ENCODE measurements at places on chromosomes 6 and 20.
A peak's percentile ranks its signal among the peaks of the same experiment; 100 is the strongest.

- no peak for DNase-seq
These were observed 5.0 kb downstream of the MDFI start for GRCh38 chr6:41642960-41643898.

- DNase-seq = no peak
These were observed 91.4 kb upstream of the BTBD3 start for GRCh38 chr20:11826334-11826733.

DNA sequence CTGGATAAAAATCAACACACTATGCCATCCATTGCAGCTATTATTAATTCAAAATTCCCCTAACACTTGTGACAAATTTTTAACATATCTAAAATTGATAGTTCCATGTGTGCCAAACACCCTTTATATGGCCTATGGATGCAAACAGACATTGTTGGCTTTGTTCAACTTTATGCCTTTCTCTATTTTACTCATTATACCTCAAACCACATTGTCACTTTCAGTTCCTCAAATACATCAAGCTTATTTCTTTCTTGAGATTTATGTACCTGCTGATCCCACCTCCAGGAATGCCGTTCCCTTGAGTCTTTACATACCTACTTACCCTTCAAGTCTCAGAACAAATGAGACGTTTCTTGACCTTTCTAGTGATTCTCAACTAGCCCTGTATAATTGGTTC lies 193.5 kb upstream of the PLN start:
- DNase-seq = no peak

DNA sequence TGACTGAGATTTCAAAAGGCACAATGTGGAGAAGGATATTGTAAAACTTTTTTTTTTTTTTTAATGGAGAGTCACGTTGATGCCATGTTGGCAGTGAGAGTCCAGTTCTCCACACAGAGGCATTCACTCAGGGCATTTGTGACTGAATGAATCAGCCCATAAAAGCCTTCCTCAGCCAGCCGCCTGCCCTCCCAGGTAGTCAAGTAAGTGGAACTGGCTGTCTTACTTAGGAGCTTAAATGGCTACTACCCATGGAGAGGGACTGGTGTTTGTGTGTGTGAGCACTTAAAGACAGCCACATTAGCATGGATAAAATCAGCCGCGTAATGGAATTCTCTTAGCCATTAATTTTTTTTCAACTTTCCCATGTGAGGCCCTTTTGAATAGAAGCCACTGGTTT lies 12.6 kb downstream of the AAR2 start:
- DNase-seq = no peak

DNA sequence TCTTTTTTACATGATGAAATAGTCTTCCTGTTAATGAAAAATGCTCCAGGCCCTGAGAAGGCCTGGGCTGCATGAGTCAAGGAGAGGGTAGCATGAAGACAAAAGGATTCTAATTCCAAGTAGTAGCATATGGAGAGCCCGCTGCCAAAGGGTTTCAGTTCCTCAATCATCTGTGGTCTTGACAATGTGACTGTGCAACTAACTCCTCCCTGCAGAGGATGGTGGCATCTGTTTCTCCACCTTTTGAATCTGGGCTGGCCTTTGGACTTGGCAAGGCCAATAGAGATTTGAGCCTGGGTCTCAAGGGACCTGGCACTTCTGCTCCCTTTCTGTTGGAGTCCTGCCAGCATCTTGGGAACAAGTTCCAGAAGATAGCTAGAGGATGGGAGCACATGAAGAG lies 35.1 kb upstream of the ANKEF1 start:
- DNase-seq = no peak

DNA sequence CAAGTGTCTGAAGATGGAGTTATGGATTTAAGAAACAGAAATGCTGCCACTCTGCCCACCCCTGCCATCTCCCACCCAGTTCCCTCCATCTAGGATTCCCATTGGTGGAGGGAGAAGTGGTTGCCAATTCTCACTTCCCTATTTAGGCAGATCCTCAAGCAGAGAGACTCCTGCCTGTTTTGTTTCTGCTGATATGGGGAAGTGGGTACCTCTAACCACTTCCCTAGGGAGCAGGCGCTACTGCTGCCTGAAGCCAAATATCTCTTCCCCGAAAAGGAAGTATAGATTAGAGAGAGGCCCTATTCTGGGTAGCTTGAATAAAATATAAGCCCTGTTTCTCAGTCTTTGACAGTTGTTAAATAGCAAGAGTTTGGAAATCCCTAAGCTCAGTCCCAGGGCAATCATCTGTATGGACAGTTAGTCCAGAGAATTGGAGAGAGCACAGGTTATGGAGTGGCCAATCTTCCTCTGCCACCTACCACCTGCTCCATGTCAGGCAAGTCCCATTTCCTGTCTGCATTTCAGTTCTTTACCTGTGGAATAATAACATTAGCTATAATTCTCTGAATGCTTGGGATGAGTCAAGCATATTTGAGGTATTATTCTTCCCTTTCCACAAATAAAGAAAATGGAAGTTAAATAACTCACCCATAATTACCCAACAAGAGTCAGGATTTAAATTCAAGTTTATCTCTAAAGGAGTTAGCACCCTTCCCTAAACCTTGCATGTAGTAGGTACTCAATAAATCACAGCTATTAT lies 2.6 kb upstream of the ADGB start:
- no peak for DNase-seq

GRCh38 chr6:90044833-90045381 lies 150.6 kb downstream of the GJA10 start:
- no peak for DNase-seq

GRCh38 chr6:148240461-148240840 lies 102.2 kb upstream of the SASH1 start:
- DNase-seq = no peak

- DNase-seq = peak; percentile 52
These were observed 23.1 kb downstream of the ENPP3 start for GRCh38 chr6:131660195-131660594.

DNA sequence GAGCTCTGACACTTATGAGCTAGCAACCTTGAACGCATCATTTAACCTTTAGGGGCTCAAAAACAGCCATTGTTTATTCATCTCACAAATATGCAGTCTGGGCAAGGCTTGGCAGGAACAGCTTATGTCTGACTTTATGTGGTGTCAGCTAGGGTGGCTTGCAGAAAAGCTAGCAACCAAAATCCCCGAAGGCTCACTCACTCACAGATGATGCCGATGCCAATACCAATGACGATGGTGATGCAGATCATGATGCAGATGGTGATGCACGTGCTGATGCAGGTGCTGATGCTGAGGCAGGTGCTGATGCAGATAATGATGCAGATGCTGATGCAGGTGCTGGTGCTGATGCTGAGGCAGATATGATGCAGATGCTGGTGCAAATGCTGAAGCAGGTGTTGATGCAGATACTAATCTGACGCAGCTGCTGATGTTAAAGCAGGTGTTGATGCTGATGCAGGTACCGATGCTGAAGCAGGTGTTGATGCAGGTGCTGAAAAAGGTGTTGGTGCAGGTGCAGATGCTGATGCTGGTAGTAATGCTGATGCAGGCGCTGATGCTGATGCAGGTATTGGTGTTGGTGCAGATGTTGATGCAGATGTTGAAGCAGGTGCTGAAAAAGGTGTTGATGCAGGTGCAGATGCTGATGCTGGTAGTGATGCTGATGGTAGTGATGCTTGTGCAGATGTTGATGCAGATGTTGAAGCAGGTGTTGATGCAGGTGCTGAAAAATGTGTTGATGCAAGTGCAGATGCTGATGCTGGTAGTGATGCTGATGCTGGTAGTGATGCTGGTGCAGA lies 195.6 kb downstream of the NFATC2 start:
- peak; percentile 78 for DNase-seq

DNA sequence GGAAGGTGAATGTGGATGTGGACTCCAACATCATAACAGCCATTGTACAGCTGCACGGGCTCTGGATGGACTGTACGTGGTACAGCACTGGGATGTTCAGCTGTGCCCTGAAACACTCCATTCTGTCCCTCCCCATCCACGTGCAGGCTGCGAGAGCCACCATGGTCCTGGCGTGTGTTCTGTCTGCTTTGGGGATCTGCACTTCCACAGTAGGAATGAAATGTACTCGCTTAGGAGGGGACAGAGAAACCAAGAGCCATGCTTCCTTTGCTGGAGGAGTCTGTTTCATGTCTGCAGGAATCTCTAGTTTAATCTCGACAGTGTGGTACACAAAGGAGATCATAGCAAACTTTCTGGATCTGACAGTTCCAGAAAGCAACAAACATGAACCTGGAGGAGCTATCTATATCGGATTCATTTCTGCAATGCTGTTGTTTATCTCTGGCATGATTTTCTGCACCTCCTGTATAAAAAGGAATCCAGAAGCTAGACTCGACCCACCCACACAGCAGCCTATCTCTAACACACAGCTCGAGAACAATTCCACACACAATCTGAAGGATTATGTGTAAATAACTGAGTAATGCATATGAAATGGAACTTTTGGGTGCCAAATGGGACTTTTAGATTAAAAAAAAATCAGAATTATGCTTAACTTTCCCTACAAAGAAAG lies 12.1 kb downstream of the CLDN20 start:
- no peak for DNase-seq

DNA sequence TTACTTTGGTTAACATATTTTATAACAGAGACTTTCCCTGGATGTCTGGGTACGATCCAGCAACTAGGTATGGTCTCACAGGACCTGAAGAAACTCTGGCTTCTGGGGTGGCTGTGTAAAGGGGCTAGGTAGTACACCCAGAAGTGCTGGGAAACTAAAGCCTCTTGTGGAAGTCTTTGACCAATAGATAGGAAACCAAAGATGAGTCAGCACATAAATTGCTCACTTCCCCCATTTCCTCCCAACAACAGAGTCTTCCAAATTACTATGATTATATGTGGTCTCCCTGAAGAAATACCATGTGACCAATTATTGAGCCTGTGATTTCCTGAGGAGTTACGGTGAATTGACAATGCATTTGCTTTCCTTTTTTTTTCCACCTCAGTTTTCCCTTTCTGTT lies 26.8 kb upstream of the TBX18 start:
- DNase-seq = peak; percentile 59

GRCh38 chr6:140366991-140367390 lies 992.5 kb upstream of the CITED2 start:
- peak; percentile 40 for DNase-seq

GRCh38 chr20:5705827-5706226 lies 44.4 kb upstream of the SHLD1 start:
- DNase-seq = no peak

- DNase-seq = peak; percentile 2
These were observed 83.9 kb upstream of the LGSN start for GRCh38 chr6:63403725-63404124.

DNA sequence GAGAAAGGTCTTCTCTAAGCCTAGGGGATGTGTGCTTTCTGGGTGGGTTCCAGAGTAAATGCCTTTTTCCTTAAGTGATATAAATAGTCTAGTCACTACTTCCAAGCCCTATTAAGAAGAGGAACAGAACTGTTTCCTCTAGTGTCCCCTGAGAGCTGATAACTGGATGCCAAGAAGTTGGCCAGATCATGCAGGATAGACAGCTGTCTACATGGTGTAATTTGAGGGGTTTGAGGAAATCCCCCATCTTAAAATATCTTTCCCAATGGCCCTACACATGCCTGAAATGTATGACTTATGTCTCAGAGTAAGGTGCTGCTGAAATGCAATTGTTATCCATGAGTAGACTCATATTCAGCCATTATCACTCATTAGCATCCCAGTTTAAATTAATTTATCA lies 20.2 kb upstream of the PIM1 start:
- DNase-seq = no peak

GRCh38 chr6:43743682-43744381 lies 26.2 kb upstream of the VEGFA start:
- DNase-seq = no peak

- DNase-seq = peak; percentile 70
These were observed 9.3 kb downstream of the TRAPPC3L start for GRCh38 chr6:116536216-116536621.

GRCh38 chr6:99563056-99563723 lies 5.3 kb downstream of the CCNC start:
- no peak for DNase-seq

GRCh38 chr6:20467437-20467836 lies 65.8 kb downstream of the E2F3 start:
- DNase-seq = no peak

DNA sequence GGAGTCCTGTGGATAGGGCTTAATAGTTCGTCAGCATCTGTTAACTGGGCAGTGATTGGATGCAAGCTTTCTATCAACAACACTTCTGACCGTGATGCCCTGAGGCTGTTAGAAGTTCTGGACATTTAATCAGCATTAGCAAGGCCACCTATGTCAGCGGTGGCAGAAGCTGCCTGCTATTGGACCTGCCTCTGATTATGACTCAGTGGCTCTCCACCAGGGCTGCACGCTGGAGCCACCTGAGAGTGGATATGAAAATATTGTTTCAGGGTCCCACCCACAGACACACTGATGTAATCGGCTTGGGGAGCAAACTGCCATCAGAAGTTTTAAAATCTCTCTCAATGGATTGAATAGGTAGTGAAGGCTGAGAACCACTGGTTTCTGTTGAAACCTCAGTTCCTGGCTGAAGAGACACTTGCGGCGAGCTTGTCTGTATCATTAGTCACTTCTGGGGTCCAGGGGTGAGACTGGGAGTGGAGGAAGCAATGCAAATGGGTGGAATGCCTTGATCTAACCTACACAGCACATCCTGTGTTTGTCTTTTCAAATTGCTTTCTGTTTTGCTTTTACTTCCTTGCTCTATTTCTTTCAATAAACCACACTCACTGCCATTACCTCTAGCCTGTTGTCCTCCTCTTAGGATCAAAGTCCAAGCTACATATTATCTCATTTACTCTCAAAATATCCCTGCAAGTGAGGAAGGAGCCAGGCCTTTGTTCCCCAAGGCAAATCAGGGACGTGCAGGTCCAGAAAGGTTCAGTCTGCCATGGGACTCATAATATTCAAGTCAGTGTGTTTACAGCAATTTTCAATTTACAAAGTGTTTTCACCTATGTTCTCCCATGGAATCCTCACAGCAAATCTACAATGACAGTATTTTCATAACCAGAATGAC lies 4.2 kb downstream of the CLIC5 start:
- no peak for DNase-seq

DNA sequence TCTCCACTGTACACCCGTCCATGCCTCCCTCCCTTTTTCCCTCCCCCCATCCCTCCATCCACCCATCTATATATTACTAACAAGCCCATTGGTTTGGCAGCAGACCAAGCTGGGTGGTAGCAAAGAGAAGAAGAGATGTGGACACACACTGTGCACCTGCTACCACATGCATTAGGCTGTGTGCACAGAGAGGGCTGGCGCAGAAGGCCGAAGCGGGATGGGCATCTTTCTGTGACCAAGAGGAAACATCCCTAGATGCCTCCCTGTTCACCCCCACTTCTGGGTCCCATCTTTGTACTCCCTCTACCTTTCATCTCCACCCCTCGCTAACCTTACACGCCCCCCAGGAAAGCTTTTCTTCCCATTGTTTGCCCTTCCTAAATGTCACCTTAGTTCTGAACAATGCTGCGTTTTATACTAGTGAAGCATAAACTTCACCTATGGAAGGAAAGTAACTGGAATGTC lies 64.9 kb upstream of the AFDN start:
- no peak for DNase-seq

DNA sequence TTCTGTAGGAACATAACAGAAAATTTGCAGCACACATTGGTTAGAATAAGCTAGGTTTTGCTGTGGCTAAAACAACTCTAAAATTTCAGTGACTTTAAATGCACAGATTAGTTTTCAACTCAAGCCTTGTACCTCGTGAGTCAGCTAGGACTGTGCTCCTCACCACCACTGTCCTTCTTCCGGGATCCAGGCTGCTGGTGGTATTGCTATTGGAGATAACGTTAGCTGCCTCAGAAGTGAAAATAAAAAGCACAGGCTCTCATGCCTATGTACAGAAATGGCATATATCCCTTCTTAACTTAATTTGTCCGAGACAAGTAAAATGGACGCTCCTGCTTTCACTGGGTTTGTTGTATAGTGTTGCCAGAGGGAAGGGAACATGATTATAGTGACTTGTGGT lies 931.1 kb upstream of the EYS start:
- no peak for DNase-seq

- DNase-seq = no peak
These were observed 5.3 kb downstream of the TSPYL4 start for GRCh38 chr6:116248577-116248976.

All from MCF 10A (cell line).